Stimulated activated naive B cell treated with anti-CD40 and anti-IgM and Interleukin-4, amounts not matched to agents 10 μg/mL and 1 μg/mL and 100 μg/mL, for 72 hours (primary cell): ENCODE measurements at places on chromosomes 6 and 20.

DNA sequence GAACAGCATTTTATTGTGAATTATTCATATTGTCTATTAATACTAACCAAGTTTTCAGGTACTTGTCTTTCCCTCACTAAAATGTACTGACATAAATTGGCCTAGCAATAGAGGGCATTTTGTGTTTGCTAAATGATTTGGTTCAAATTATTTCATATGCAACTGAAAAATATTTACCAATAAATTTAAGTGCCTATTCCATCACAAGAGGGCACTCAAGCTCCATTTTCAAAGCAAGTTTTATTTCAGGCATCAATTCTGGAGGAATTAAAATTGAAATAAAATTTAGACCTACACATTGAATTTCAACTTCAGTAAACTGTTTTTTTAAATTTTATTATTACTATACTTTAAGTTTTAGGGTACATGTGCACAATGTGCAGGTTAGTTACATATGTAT, 114.3 kb upstream of the SYNCRIP start:
- no peak overlapping the region for H3K27ac ChIP-seq
- no peak overlapping the region for H3K4me3 ChIP-seq
- no peaks in the 10 kb centered on the region for H3K36me3 ChIP-seq
- peaks cover 4% of the 10 kb centered on the region for H3K4me1 ChIP-seq

DNA sequence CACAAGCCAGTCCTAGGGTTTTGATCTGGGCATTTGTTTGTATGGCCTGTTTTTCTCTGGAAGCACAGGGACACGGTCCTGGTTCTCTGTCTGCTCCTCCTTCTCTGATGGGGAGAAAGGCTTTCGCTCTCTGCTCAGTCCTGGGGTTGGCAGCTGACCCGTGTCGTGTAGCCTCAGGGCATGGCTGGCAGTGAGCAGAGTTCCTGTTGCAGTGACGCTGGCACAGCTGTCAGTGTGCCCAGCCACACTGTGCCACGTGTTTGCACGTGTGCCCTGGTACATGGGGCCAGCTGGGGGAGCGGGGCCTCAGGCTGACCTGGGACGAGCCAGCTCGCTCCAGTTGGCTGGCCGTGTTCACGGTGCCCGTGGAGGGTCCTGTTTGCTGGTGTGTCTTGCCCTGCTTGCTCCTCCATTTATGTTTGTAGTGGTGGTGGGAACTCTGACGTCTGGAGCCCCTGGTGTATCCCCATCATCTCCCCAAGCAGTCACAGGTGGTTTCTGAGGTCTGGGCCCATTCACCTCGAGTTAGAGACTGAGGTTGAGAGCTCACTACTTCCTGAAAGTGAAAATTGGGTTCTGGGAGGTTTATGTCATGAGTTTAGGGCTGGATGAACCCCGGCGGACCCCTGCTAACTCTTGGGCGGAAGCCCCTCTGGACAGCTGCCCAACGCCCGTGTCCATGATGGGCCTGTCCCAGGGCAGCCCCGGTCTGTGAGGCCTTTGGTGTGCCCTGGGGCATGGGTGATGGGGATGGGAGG, 10.2 kb upstream of the DNAJC5 start:
- H3K4me3 ChIP-seq, result no peak overlapping the region
- DNase-seq, result no peak
- no peak overlapping the region for H3K27ac ChIP-seq
- peaks cover 17% of the 10 kb centered on the region for H3K4me1 ChIP-seq

- H3K36me3 ChIP-seq, result no peaks in the 10 kb centered on the region
- peak; percentile 47 for DNase-seq
- H3K4me3 ChIP-seq, result no peak overlapping the region
These were observed 40.4 kb upstream of the ARG1 start for GRCh38 chr6:131532580-131533039.

DNA sequence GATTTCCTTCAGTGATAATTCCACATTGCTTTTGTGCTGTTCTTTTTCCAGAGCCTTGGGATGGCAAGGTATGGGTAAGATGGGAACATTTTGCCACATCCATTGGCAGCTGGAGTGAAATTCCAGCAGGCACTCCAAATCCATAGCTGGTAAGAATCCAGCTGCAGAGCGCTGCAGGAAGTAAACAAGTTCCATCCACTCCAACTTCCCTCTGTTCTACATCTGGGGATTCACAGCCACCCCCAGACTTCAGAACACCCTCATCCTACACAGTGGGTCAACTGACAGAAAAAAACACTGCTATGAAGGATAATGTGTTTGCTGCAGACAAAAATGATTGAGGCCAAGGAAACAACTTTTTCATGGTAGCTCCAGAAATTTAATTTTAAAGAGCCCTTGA, 747.8 kb downstream of the MAFB start:
- no peak overlapping the region for H3K27ac ChIP-seq
- no peak for DNase-seq
- H3K4me3 ChIP-seq, result no peak overlapping the region
- no peaks in the 10 kb centered on the region for H3K27me3 ChIP-seq
- H3K4me1 ChIP-seq, result no peaks in the 10 kb centered on the region

- no peak for DNase-seq
- H3K36me3 ChIP-seq, result peaks cover 31% of the 10 kb centered on the region
- H3K27ac ChIP-seq, result peak overlapping the region; percentile 22
- no peak overlapping the region for H3K4me3 ChIP-seq
- peaks cover 31% of the 10 kb centered on the region for H3K4me1 ChIP-seq
These were observed 41.3 kb downstream of the PANK2 start for GRCh38 chr20:3930265-3931206.

DNA sequence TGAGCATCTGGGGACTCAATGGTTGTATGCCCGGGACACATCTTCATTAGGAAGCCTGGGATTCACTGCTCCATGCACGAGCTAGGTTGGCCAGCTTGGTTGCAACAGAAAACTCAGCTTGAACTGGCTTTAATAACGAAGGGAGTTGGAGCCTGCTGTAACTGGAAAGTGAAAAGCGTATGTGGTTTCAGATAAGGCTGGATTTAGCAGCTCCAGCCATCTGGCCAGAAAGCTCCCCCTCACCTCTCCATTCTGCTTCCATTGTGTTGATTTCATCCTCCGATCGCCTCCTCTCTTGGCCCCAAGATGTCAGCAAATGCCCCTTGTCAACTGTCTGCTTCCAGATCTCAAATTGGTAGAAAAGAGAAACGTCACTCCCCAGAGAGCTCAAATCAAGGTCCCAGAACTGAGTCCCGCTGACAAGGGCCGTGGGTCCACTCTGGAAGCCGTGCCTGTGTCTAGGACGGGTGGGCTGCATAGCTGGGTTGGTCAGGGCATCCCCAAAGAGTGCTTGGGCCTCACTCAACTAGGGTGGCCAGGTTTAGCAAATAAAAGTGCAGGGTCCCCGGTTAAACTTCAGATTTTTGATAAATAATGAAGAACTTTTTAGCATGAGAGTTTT, 117.0 kb upstream of the PMEPA1 start:
- H3K36me3 ChIP-seq, result no peaks in the 10 kb centered on the region
- H3K4me3 ChIP-seq, result no peak overlapping the region
- H3K4me1 ChIP-seq, result no peaks in the 10 kb centered on the region
- peaks cover 9% of the 10 kb centered on the region for H3K27me3 ChIP-seq
- DNase-seq, result no peak

GRCh38 chr6:22925304-22925835, 356.0 kb downstream of the HDGFL1 start:
- no peak overlapping the region for H3K27ac ChIP-seq
- H3K4me1 ChIP-seq, result peaks cover 13% of the 10 kb centered on the region
- no peaks in the 10 kb centered on the region for H3K36me3 ChIP-seq
- DNase-seq, result no peak
- H3K27me3 ChIP-seq, result no peaks in the 10 kb centered on the region

DNA sequence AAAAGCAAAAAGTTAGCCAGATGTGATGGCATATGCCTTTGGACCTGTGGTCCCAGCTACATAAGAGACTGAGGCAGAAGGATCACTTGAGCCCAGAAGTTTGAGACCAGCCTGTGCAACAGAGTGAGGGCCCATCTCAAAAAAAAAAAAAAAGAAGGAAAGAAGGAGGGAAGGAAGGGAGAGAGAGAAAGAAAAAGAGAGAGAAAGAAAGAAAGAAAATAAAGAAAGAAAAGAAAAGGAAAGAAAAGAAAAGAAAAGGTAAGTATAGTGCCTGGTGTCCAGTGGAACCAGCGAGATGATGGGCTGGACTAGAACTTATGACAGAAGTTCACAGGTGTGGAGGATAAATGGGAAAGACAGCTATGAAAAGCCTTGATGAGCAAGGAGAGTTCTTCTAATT, 100.9 kb downstream of the QRSL1 start:
- no peak for DNase-seq
- no peak overlapping the region for H3K4me3 ChIP-seq
- H3K4me1 ChIP-seq, result peaks cover 9% of the 10 kb centered on the region
- no peaks in the 10 kb centered on the region for H3K27me3 ChIP-seq
- H3K36me3 ChIP-seq, result no peaks in the 10 kb centered on the region

GRCh38 chr6:56835612-56836011, 119.3 kb upstream of the BEND6 start:
- DNase-seq, result no peak
- H3K27ac ChIP-seq, result no peak overlapping the region
- no peaks in the 10 kb centered on the region for H3K36me3 ChIP-seq
- H3K4me3 ChIP-seq, result no peak overlapping the region
- H3K27me3 ChIP-seq, result peaks cover 8% of the 10 kb centered on the region

- peaks cover 58% of the 10 kb centered on the region for H3K4me1 ChIP-seq
- peak overlapping the region; percentile 17 for H3K27ac ChIP-seq
- no peak overlapping the region for H3K4me3 ChIP-seq
- no peaks in the 10 kb centered on the region for H3K27me3 ChIP-seq
These were observed 45.3 kb downstream of the IGF2R start for GRCh38 chr6:160013987-160014868.

- no peak for DNase-seq
- H3K4me1 ChIP-seq, result peaks cover 31% of the 10 kb centered on the region
- no peaks in the 10 kb centered on the region for H3K27me3 ChIP-seq
- no peak overlapping the region for H3K27ac ChIP-seq
- peaks cover 7% of the 10 kb centered on the region for H3K36me3 ChIP-seq
These were observed 1.5 kb upstream of the GFOD1 start for GRCh38 chr6:13488896-13489237.

- H3K4me3 ChIP-seq, result peak overlapping the region; percentile 15
- no peak for DNase-seq
- peak overlapping the region; percentile 74 for H3K27ac ChIP-seq
- peaks cover 96% of the 10 kb centered on the region for H3K27me3 ChIP-seq
These were observed 6.2 kb downstream of the NKX2-2 start for GRCh38 chr20:21507400-21508229.

DNA sequence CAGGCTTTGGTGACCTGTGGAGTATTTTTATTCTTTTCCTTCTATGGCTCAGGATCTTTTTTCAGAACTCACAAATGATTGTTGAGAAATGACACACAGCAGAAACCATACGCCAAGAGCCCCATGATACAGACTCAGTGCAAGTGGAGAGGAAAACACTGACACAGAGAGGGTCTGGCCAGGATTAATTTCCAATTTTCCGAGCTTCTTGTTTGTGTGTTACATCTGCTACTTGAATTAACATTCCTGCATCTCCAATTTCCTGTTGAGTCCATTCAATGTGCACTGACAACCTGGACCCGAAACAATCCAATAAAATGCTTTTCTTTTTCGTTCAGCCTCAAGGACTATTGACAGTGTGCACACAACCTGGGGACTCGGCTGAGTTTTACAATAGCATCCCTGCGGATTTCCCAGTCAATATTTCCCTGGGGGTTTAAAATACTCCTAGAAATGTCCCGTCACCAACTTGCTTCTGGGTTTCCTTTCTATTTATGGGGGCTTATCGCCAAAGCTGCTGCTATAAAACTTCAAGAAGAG, 4.9 kb upstream of the MLN start:
- no peaks in the 10 kb centered on the region for H3K36me3 ChIP-seq
- peaks cover 12% of the 10 kb centered on the region for H3K4me1 ChIP-seq
- peaks cover 69% of the 10 kb centered on the region for H3K27me3 ChIP-seq
- no peak overlapping the region for H3K4me3 ChIP-seq

GRCh38 chr6:116847227-116847626, 18.3 kb upstream of the GPRC6A start:
- H3K4me1 ChIP-seq, result no peaks in the 10 kb centered on the region
- peaks cover 9% of the 10 kb centered on the region for H3K27me3 ChIP-seq
- no peaks in the 10 kb centered on the region for H3K36me3 ChIP-seq
- no peak overlapping the region for H3K27ac ChIP-seq
- H3K4me3 ChIP-seq, result no peak overlapping the region

DNA sequence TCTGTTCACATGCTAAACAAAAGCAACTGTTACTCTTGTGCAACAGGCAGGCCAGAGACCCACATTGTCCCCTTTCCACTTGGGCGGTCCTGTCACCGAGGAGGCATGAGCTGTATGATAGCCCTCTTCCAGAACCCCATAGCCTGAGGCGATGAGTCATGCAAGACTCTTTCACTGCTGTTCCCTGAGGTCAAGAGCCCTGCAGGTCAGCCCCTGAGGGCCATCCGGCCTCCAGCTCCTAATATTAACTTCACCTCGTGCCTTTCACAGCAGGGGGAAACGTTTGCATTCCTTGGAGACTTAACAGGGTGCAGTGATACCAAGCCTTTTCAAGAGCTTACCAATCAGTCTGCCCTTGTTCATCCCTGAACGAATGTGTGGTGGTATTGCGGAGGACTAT, 253.3 kb upstream of the ECI2 start:
- peaks cover 14% of the 10 kb centered on the region for H3K36me3 ChIP-seq
- H3K27ac ChIP-seq, result no peak overlapping the region
- peaks cover 31% of the 10 kb centered on the region for H3K27me3 ChIP-seq
- no peaks in the 10 kb centered on the region for H3K4me1 ChIP-seq
- DNase-seq, result no peak

GRCh38 chr6:131781687-131782086, 26.1 kb upstream of the ENPP1 start:
- no peak for DNase-seq
- H3K27ac ChIP-seq, result peak overlapping the region; percentile 1
- H3K27me3 ChIP-seq, result peaks cover 21% of the 10 kb centered on the region
- no peaks in the 10 kb centered on the region for H3K36me3 ChIP-seq
- H3K4me1 ChIP-seq, result peaks cover 3% of the 10 kb centered on the region

GRCh38 chr20:58059260-58059544, 169.3 kb downstream of the ANKRD60 start:
- H3K4me1 ChIP-seq, result no peaks in the 10 kb centered on the region
- H3K27me3 ChIP-seq, result peaks cover 33% of the 10 kb centered on the region
- DNase-seq, result no peak
- no peak overlapping the region for H3K27ac ChIP-seq
- no peaks in the 10 kb centered on the region for H3K36me3 ChIP-seq

GRCh38 chr6:22357724-22358189, 60.9 kb upstream of the PRL start:
- no peak overlapping the region for H3K27ac ChIP-seq
- H3K27me3 ChIP-seq, result no peaks in the 10 kb centered on the region
- no peaks in the 10 kb centered on the region for H3K36me3 ChIP-seq
- DNase-seq, result no peak
- no peak overlapping the region for H3K4me3 ChIP-seq
- no peaks in the 10 kb centered on the region for H3K4me1 ChIP-seq

- H3K36me3 ChIP-seq, result no peaks in the 10 kb centered on the region
- no peak overlapping the region for H3K4me3 ChIP-seq
- no peak for DNase-seq
- no peak overlapping the region for H3K27ac ChIP-seq
- no peaks in the 10 kb centered on the region for H3K27me3 ChIP-seq
- H3K4me1 ChIP-seq, result peaks cover 10% of the 10 kb centered on the region
These were observed 43.8 kb upstream of the SEC63 start for GRCh38 chr6:108001696-108002231.
